Mesenchymal stem cell (in vitro differentiated cells and primary cell): ENCODE measurements at places on chromosomes 13 and 19.

- DNase-seq = no peak
Observed at GRCh38 chr13:44195245-44195644, 178.4 kb upstream of the SERP2 start.

DNA sequence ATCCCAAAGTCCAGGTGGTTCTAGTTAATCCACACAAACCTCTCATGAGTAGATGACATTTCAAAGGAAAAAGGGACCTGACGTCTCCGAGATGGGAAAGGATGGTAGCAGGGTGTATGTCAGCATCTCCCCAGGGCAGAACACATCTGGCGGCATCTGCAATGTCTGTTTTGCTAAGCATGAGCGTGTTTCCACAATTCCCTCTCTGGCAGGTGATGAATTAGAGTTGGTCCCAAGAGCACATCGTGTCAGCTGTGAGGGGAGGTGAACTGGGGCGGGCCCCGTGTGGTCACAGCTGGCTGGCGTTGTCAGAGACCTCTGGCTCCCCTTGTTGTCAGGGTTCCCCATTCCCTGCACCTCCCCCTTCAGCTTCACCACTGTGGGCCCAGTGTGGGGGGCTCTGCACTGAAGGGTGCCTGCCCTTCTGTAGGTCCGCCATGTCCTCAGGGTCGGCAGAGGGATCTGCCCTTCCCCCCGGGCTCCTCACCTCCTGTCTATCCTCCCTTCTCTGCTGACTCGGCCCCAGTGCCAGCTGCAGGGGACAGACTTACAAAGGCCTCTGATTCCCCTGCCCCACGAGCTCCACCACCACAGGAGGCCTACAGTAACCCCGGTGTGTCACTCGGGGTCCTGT, 58.2 kb downstream of the CDADC1 start:
- no peak for DNase-seq

DNA sequence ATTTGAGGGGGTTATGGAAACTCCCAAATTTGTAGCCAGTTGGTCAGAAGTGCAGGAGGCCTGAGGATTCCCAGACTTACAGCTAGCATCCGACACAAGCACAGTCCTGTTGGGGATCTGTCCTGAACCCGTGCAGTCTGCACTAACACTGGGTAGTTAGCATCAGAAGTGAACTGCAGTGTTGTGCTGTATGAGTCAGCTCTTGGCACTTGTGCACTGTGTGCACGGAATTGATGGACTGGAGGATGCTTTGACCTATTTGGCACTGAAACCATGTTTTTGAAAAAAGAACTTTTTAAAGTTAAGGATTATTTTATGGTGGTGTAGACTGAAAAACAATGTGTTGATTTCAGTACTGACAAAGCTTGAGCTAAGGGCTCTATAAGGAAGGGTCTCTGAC, 279.0 kb downstream of the NHLRC3 start:
- peak; percentile 26 for DNase-seq

DNA sequence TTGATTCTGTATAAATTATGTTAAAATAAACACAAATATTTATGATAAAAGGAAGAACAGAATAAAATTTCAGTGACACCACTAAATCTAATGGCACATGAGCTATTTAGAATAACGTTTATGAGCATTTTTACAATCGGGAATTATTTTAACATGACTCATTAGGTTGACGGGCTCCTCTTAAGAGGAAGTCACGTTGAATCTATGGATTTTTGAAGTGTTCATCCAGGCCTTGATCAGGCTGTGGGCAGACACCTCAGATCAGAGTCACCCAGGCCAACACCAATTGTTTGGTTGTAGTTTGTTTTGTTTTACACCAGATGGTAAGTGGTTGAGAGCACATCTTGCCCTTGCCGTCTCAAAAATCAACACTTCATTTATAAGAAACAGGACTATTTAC, 257.8 kb downstream of the FOXO1 start:
- peak; percentile 42 for DNase-seq

DNA sequence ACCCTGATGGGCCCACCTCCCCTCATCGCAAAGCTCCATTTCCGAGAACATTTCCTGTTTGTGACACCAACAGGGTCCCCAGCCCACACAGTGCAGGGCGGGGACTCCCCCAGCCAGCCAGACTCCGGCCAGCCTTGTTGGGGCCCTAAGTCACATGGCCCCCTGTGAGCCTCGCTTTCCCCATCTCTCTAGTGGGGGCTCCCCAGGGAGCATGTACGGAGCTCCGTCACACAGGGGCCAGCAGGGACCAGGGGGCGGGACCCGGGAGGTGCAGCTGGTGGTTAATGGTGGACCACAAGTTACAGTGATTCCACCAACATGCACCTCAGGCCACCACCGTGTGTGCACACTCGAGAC, 1.7 kb downstream of the TBXA2R start:
- DNase-seq = no peak

DNA sequence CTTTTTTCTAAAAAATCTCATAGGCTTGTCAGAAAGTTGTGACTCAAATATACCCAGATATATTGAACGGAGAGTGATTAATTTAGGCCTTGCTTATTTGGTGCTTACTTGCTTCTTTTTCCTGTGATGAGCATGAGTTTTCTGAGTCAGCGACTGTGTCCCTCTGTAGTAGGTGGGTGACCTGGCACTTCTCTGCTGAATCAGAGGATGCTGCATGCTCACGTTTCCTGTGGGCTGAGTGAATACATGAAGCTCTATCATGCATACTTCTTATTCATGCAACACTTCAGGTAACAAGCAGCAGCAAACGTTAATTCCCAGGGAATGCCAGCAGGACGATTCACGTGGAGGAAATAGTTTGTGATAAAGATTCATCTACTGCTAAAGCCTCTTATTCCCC, 245.0 kb downstream of the KLF5 start:
- DNase-seq = no peak

DNA sequence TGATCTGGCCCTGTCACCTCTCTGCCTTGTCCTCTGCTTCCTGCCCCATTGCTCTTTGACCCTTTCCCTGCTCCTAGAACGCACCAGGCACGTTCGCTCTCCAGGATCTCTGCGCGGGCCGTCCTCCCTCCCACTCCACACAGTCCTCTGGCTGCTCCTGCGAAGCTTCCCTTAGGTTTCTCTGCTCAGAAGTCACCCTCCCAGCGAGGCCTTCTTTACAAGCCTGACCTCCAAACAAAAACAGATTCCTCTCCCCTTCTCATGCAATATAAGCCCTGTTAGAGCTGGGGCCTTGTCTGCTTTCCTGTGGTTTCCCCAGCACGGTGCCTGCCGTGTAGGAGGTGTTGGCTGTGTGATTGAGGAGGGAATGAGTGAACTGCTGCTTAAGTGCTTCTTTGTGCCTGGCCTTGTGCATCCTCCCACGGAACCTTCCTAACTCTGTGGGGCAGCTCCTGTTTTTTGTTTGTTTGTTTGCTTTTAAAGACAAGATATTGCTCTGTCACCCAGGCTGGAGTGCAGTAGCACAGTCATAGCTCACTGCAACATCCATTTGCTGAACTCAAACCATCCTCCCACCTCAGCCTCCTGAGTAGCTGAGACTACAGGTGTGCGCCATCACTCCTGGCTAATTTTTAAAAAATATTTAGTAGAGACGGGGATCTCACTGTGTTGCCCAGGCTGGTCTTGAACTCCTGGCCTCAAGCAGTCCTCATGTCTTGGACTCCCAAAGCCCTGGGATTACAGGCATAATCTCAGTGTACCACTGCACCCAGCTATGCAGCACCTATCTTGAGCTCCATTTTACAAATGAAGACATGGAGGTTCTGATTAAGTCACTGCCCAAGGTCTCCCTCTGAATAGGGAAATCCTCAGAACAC, 82.0 kb downstream of the SIPA1L3 start:
- DNase-seq = peak; percentile 81

DNA sequence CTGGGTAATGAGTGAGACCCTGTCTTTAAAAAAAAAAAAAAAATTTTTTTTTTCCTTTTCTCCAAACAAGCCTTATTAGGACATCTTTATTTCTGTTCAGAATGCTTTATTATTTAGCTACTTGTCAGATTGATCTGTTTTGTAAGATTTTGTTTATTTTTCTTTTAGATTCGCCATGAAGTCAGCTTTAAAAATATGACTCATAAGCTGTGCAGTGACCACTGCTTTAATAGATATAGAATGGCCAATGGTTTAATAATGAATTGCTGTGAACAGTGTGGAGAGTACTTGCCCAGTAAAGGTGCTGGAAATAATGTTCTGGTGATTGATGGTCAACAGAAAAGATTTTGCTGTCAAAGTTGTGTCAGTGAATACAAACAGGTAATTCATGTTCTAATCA, 47.7 kb downstream of the ZMYM2 start:
- DNase-seq = peak; percentile 30

DNA sequence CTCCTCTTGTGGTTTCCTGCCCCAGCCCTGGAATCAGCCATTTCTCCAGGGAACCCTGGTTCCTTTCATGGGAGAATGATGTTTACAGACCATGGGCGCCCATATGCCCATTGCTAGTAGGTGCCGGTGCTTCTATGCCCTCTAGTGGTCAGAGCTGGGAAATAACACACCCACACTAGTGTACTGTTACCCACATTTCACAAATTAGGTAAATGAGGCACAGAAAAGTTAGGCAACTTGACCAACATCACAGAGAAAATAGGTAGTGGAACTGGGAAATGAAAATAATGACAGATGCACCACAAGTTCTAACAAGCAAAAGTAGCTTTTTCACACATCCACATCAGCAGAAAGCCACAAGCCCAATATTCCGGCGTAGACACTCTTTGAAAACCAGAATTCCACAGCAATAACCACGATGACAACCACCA, 1.3 kb upstream of the CEACAM3 start:
- peak; percentile 27 for DNase-seq

DNA sequence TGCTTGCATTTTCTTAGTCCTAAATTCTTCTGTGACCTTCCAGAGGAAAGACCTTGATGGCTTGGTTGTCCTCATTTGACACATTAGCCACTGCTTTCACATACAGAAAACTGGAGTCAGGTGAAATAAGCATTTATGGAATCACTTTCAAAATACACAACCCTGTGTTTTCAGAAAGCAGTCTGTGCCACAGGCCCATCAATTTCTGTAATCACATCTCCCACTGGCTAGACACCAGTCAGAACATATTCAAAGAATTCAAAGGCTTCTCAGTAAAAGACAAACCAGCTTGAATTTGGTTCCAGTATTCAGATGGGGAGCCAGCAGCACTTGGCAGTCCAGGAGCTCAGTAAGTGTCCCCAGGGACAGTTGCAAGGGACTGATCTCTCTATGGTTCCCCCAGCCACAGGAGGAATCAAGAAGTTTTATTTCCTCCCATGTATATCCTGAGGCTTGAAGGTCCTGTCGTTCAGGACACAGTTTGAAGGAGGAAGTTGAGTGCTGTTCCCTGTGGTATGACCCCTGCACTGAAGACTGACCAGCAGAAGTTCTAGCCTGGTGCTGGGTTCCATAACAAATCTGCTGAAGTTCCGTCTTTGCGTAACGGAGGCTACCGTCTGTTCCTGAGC, 214.3 kb downstream of the FOXO1 start:
- no peak for DNase-seq

- DNase-seq = no peak
Observed at GRCh38 chr13:25662516-25662915, 290.7 kb downstream of the ATP8A2 start.

- DNase-seq = no peak
Observed at GRCh38 chr19:13526552-13526951, 20.3 kb upstream of the CACNA1A start.

DNA sequence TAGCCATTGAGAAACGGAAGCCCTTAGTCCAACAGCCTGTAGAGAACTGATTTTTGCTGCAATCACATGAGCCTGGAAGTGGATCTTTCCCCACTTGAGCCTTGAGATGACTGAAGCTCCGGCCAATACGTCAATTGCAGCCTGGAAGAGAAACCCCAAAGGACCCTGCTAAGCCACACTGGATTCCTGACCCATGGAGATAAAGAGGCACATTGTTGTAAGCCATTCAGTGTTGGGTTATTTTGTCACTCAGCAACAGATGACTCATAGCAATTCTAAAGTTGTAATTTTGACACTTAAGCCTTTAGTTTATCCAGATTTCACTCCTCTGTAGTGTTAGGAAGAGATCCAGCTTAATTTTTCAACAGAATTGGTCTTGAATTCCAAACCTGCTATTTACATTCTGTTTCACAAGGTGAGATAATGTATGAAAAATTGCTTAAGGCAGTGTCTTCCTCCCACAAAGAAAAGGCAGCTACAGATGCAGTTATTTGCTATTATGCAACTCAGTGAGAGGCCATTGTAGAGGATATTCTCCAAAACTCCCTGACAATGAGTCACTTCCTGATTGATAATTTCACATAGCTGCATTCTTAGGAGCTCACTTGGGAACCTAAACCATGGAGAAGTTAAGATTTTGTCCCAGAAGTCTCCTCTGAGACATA, 59.4 kb upstream of the TSHZ3 start:
- DNase-seq = peak; percentile 96

DNA sequence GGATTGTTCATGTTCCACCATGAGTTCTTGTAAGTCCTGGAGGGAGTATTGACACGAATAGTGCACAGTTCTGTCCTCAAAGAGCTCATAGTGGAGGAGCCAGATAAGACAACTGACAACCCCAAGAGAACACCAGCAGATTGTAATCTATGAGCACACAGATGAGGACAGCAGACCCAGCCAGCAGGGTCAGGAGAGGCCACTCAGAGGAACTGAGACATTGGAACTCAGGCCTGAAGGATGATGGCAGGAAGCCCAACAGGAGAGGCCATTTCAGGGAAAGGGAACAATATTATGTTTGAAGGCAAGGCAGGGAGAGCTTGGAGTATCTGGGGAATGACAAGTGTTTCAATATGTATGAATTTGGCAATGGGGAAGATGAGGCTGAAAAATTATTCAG, 63.7 kb upstream of the IPO5 start:
- DNase-seq = no peak

- no peak for DNase-seq
Observed at GRCh38 chr13:86155756-86156155, 356.5 kb upstream of the SLITRK6 start.

GRCh38 chr19:35293363-35293739, 1.4 kb downstream of the MAG start:
- no peak for DNase-seq

GRCh38 chr19:18339723-18340122, 675 bp upstream of the PGPEP1 start:
- peak; percentile 61 for DNase-seq

DNA sequence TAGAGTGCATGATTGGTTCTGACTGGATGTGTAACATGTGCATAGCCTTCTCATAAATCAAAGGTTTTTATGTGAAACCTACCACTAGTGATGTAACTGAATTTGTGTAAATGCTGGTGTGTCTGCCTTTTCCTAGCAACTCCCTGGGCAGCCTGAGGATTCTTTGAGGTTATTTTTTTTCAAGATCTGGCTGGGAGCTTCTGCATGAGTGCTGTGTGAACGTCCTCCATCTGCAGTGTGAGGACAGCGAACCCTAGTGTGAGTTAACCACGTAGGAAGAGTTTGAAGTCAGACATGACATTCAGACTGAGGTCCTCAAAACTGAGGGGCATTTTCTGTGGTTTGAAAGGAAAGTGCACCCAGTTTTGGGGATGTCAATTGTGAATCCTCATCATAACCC, 39.9 kb downstream of the DPRX start:
- no peak for DNase-seq

GRCh38 chr13:76879203-76879882, 6.9 kb downstream of the KCTD12 start:
- DNase-seq = peak; percentile 91

GRCh38 chr19:51156710-51157109, 14.6 kb downstream of the SIGLEC7 start:
- no peak for DNase-seq
